Right renal pelvis (tissue), 4 donors: ENCODE measurements at places on chromosomes 11 and 22. TPM values are rescaled to one million over a fixed set of nuclear protein-coding genes. Genes with fewer than 3 reads are reported as not detected.

GRCh38 chr11:103807806-103808205, 228.6 kb upstream of the DDI1 start:
- DNase-seq, result no peak

DNA sequence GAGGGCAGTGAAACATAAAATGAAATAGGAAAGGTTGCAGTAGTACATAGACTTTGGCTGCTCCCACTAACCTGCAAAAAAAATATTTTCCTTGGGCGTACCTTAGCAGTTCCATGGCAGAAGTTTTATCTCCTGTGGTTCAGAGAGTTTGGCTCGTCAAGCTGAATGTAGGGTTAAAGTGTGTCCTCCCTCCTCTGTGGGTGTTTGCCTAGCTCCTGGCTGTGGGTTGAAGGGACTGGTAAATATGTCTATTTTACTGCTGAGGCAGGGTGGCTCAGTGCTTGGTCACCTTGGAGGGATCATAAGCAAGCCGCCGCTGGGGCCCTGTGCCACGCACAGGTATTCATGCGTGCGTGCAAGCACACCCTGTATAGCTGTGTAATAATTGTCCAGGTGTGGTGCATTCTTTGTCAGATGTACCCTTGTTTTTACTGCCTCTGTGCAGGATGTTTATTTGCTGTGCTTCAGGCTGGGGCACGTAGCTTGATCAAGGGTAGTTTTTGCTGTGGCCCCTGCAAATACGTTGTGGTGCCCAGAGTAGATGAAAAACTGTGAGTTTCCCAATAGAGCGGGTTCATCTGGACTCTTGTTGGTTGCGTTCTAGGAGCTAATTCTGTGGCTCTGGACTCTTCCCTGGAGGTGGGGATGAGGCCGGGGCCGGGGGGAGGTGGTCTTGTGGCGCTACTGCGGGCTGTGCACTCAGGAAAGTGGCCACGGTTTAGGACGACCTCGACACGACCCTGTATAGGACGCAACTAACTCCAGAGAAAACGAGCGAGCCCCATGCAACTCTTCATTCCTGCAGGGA, 732 bp upstream of the SORL1 start:
- no peak for DNase-seq

The MYBPC3 gene
- polyA plus RNA-seq, result 0.11 TPM

DNA sequence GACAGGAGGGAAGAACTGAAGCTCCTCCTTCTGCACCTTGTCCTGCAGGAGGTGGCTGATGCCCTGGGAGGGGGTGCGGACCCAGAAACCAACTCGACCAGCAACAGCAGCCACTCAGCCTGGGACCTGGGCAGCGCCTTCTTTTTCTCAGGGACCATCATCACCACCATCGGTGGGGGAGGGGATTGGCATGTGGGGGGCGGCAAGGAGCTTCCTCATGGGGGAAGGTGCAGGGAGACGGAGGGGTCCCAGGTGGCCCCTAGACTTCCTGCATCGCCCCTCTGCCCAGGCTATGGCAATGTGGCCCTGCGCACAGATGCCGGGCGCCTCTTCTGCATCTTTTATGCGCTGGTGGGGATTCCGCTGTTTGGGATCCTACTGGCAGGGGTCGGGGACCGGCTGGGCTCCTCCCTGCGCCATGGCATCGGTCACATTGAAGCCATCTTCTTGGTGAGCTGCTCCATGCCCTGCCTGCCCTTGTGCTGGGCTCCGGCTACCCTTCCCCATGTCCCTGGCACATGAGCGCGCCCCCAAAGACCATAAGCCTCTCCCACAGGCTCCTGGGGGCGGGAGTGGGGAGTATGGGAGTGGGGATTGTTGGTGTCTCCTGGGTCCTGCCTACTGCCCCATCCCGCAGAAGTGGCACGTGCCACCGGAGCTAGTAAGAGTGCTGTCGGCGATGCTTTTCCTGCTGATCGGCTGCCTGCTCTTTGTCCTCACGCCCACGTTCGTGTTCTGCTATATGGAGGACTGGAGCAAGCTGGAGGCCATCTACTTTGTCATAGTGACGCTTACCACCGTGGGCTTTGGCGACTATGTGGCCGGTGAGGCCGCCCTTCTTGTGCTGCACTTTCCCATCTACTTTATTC, 3.1 kb upstream of the CATSPERZ start:
- DNase-seq, result no peak

- no peak for DNase-seq
These were observed 2.1 kb upstream of the ATF4 start for GRCh38 chr22:39518144-39518786.

GRCh38 chr22:29342177-29342576, 26.7 kb upstream of the RASL10A start:
- DNase-seq, result no peak

The TEX12 gene
- polyA plus RNA-seq, result not detected

The TCN1 gene
- polyA plus RNA-seq, result 0.50 TPM
